Activated T-cell treated with anti-CD3 and anti-CD28 coated beads, Interleukin-2, amount 50 U/mL, for 72 hours (primary cell): ENCODE measurements at places on chromosomes 6 and 20. TPM values are rescaled to one million over a fixed set of nuclear protein-coding genes. Genes with fewer than 3 reads are reported as not detected.

CD109 gene
- total RNA-seq, result 14.9 TPM

SPATA25 gene
- 0.46 TPM for total RNA-seq

HLA-DQB1 gene
- 2.9 TPM for total RNA-seq

GRCh38 chr6:2861822-2862164 lies 20.1 kb upstream of the SERPINB1 start:
- DNase-seq, result no peak
